HEK293T (cell line): ENCODE measurements at places on chromosomes 7 and 10.

DNA sequence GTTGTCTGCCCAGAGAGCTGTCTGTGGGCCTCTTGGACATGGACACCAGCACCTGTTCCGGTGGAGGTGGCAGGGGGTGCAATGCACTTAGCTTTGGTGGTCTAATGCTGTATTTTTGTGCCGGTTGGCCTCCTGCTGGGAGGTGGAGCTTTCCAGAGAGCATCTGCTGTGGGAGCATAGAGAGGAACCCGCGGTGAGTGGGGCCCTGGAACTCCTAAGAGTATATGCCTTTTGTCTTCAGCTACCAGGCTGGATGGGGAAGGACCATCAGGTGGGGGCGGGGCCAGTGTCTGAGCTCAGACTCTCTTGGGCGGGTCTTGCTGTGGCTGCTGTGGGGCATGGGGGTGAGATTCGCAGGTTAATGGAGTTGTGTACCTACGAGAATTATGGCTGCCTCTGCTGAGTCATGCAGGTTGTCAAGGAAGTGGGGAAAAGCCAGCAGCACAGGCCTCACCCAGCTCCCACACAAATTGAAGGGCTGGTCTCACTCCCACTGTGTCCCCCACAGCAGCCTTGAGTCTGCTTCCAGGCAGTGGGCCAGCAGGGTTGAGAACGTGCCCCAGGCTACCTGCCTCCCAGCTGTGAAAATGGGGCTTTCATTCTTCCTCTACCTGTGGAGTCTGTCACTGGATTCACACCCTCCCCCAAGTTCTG lies 29.0 kb downstream of the JAKMIP3 start:
- no peak for DNase-seq

DNA sequence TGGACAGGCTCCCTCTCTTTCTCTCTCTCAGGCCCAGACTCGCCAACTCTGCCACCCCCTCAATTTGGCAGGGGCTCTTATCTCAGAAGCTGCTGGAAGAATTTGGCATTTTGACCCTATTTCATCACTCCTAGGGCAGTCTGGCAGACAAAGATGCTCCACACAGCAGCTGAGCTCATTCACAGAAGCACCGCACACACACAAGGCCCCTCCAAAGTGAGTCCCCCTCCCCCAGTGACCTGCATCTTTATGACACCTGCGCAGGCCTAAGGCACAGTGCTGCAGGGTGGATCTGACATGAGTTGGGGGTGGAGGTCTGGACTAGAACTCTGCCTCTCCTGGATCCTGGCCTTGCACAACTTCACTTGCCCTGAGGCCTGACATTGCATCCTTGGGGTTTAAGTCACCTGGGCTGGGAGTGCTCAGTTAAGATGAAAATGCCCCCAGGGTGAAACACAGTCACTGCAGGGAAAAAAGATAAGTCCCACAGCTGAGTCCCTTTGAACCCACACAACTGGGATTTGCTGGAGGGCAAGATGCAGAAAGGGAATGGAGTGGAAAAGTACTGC lies 41.1 kb upstream of the DUSP5 start:
- no peak for DNase-seq

GRCh38 chr7:70051726-70052125 lies 453.5 kb downstream of the AUTS2 start:
- no peak for DNase-seq

GRCh38 chr10:126455766-126456405 lies 67.6 kb upstream of the ADAM12 start:
- no peak for DNase-seq

DNA sequence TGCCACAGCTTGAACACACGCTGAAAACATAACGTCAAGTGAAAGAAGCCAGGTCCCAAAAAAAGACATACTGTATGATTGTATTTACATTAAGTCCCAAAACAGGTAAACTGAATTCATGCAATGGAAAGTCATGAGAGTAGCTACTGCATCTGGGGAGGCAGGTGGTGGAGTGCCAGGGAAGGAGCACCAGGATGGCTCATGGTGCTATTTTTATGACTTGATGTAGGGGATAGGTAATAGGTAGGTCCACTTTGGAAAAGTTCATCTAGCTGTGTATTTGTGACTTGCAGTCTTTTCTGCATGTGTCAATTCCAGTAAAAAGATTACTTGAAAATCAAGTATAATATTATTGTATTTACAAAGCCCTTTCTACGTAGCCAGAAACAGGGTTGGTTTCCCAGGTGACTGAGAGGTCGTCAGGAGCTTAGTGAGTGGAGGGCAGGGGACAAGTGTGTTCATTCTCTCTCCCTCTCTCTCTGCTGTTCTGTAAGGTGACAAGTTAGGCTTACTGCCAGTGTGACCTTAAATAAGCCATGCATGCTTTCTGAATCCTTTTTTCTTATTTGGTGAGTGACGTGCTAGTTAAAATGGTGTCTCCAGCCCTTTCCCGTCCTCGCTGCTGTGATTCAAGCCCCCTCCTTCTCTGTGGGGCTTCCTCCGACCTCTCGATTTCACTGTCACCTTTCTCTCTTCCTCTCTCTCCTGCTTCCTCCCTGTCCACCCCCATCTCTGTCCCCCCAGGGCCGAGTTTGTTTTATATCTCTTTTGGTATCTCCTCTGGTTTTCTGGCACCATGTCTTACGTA lies 9.4 kb upstream of the PRKCQ start:
- no peak for DNase-seq

- no peak for DNase-seq
Observed at GRCh38 chr10:3217301-3217700, 44.7 kb upstream of the PITRM1 start.

DNA sequence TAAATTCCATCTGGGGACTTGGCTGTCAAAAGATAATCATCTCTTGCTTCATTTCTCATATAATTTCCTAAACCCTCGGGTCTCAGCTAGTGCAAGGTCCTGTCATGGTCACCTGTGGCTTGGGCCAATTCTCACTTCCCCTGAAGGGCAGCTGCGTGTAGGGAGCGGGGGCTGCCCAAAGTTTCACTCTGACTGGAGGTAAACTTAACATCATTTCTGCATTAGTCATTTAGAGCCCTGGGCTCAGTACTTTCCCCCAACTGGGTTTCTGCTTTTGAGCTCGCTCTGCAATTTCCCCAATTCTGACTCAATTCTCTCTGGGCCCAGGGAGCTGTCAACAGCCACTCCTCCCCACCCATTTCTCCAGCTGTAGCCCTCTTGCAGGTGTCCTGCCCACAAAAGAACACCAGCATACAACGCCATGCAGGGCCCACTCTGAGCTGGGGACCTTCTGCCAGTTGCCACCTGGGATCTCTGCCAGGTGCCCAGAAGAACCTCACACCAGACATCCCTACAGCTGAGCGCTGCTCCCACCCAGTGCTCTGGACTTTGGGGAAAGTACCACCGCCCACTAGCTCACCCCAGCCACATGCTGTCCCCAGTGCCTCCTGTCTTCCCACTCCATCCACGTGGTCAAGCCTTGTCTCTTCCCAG lies 37.9 kb downstream of the VOPP1 start:
- DNase-seq = no peak

DNA sequence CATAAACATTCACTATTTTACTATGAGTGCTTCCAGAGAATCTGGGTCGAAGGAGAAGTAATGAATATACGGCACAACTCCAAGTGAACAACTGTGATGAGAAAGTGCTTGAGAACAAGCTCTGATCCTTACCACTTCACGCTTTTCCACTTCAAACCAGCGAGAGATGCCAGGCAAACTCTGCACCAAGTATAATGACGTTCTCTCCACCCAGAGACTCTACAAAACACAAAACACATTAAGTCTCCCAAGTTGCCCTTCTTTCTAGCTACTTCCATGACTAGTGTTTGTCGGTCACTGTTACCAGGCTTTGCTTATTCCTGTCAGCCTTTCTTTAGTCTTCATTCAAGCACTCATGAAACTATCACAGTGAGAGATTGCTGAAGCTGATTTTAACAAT lies 193.1 kb upstream of the IMMP2L start:
- no peak for DNase-seq

DNA sequence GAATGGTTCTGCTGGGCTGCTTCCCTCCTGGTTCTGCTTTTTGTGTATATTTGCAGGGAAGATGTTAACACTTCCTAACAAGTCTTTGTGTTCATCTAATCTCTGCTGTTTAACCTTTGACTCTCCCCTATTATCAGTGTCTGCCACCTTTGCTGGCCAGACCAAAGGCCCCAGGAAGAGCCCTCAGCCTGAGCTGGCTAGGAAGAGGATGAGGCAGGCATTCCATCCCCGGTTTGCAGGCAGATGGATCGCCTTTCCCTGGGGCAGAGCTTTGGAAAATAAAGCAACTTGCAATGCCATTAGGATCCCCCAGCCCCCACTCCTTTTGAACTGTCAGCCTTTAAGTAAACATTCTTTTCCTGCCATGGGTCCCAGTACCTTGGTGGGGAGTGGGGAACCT lies 19.0 kb downstream of the DPCD start:
- no peak for DNase-seq

DNA sequence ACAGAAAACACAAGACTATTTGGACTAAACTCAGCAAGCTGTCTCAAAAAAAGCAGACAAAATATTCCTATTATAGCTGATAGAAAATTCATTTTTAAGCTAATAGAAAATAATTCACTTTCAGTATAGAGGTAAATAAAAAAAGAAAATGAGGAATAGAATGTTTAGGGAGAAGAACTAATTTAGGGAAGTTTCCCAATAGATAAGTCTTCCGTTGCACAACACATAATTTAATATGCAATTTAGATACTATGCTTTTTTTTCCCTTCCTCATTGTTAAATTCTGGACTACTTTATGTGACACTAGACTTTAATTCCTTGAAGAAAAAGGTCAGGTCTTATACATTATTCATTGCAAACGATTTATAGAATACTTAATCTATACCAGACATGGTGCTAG lies 10.3 kb downstream of the PNPLA8 start:
- DNase-seq = no peak

- DNase-seq = no peak
Observed at GRCh38 chr7:129773871-129774270, 162.4 kb downstream of the NRF1 start.

- no peak for DNase-seq
Observed at GRCh38 chr7:22137026-22137425, 191.3 kb upstream of the CDCA7L start.

DNA sequence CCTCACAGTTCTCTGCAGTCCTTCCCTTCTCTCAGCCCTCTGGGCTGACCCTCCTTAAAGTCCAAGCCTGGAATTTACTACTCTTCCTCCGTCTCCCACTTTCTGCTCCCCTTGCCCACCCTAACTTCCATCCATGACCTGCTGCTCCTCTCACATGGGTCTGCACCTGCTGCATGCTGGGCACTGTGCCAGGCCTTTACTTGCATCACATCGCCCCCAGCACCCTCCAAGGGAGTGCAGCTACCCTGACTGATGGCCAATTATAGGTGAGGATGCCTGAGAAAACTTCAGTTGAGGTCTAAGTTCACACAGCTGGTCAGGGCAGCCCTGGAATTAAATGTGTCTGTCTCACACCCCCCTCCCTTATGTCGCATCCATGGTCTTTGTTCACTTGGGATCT lies 53.6 kb upstream of the ZPBP start:
- no peak for DNase-seq

GRCh38 chr7:83970081-83970480 lies 224.5 kb downstream of the SEMA3A start:
- DNase-seq = no peak

GRCh38 chr7:3589752-3590151 lies 288.7 kb downstream of the SDK1 start:
- no peak for DNase-seq

GRCh38 chr10:83574770-83575169 lies 564.5 kb upstream of the GHITM start:
- DNase-seq = no peak

GRCh38 chr7:47295606-47296005 lies 286.3 kb downstream of the TNS3 start:
- DNase-seq = no peak

DNA sequence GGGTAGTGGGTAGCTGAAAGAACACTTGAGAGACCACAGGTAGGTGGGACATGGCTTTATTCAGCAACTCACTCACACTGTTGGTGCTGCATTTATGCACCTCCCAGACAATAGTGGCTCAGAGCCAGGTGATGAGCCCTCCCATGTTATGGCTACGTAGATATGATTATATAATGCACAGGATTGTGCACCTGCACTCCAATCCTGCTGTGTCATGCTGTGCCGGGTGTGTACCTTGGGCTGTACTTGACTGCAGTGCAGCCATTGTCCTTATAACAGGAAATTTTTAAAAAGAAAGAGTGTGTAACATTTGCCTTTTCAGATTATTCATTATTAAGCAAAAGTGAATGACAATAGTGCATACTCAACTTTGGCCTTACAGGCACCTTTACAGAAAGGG lies 366.1 kb upstream of the BMPER start:
- no peak for DNase-seq

GRCh38 chr7:36285276-36285675 lies 104.4 kb upstream of the ANLN start:
- DNase-seq = no peak

DNA sequence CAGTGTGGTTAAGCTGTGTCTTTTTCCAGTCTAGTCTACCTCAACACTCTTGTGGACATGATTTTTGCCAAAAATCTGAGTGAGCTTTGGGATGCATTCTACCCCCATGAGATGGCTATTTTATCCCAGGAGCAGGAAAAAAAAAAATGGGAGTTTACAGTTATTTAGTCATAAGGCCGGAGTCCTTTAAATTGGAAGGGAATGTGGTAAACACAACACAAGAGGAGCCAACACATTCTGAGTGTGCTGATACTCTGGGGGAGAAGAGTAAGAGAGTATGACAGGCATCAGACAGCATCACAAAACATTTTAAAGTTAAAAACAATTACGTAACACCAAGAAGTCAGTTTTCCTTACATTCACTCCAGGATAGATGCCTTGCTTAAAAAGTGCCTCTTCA lies 46.1 kb downstream of the C1GALT1 start:
- no peak for DNase-seq

- DNase-seq = no peak
Observed at GRCh38 chr7:158887594-158887993, 31.2 kb downstream of the DYNC2I1 start.

DNA sequence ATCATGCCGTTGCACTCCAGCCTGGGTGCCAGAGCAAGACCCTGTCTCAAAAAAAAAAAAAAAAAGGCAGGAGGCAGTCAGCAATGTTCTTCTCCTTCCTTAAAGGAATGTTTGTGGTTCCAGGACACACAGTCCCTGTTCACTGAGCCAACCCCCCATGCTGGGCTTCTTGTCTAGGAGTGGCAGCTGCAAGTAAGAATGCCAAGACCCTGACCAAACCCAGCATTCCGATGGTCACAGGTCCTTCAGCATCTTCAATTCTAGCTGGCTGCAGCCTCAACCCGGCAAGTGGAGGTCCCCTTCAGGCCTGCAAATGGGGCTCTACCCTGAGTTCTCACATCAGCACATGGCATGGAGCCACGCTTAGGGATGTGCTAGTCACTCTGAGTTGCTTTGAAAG lies 38.2 kb upstream of the CUX1 start:
- DNase-seq = no peak

GRCh38 chr7:55122263-55122662 lies 103.4 kb downstream of the EGFR start:
- no peak for DNase-seq
